ENCODE measurements at places on chromosomes 13 and 19.

DNA sequence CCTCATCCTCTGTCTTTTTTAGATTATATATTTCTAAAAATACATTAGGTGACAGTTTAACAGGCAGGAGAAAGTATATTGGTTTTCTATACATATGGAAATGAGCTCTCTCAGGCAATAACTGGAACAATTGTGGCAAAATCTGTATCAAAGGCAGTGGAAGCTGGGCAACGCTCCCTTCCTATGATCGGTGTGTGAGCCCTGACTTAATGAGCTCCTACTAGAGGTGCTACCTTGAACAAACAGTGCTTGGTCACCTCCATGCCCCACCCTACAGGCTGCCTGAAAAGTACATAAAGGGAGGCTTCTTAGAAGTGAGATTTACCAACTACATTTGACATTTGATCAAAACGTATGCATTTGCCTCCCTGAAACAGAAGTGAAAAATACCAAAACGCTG lies 185.3 kb downstream of the EFNB2 start:
- no peak for DNase-seq

DNA sequence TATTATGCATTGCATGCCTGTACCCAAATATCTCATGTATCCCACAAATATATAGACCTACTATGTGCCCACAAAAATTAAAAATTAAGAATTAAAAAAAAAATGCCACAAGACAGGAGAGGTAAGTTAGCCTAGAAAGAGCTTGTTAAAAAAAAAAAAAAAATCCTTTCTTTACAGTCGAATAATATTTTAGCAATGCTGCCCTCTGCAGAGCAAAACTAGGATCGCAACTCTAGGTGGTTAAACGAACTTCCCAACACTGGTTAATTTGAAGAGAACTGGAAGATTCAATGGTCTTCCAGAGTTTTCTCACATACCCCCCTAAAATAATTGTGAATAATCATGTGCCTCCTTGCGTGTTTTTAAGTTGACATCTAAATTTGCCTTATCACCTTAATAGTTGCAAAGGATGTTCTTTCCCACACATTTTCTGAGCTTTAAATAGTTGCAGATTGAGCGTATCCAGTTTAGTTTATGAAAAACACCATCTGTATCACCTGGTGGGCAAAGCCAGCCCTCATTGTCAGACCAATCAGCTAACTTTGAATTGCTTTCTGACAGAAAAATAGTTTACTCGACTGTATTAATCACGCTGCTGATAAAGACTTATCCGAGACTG lies 47.4 kb upstream of the RCBTB2 start:
- no peak for DNase-seq

DNA sequence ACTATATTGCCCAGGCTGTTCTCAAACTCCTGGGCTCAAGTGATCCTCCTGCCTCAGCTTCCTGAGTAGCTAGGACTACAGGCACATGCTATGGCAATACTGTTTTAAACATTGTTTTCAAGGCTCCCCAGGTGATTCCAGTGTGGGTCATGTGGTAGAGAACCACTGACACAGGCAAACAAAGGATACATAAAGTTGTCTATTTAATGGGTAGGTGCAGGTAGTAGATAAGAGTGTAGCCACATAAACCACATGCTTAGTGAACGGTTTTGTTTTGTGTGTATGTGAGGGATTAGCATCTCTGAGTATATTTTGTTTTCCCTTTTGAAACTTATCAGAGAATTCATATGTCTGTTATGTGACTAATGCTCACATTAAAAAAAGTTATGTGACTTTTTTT lies 36.7 kb downstream of the USPL1 start:
- no peak for DNase-seq

GRCh38 chr13:30593001-30593400 lies 24.7 kb upstream of the USPL1 start:
- DNase-seq: no peak

- DNase-seq: no peak
Observed at GRCh38 chr19:6060600-6061375, 49.5 kb downstream of the RFX2 start.

DNA sequence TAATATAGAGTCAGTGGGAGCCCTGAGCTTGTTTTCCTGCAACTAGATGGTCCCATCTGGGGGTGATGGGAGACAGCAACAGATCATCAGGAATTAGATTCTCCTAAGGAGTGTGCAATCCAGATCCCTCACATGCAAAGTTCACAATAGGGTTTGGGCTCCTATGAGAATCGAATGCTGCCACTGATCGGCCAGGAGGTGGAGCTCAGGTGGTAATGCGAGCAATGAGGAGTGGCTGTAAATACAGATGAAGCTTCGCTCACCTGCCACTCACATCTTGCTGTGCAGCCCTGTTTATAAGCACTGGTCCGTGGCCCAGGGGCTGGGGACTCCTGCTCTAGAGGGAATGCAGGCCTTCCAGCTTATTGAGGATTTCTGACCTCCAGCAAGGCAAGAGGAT lies 5.7 kb downstream of the ZNF558 start:
- DNase-seq: no peak
